Cerebellum (tissue), 4 donors: ENCODE measurements at places on chromosomes 2 and 18. TPM values are rescaled to one million over a fixed set of nuclear protein-coding genes. Genes with fewer than 3 reads are reported as not detected.

The TXNDC2 gene
- total RNA-seq: not detected

The WDR54 gene
- 18.3 TPM for total RNA-seq

The ZSWIM2 gene
- total RNA-seq: 0.18 TPM

GRCh38 chr18:60500960-60501359, 128.4 kb upstream of the MC4R start:
- DNase-seq: no peak

GRCh38 chr2:127719301-127720218, 18.3 kb downstream of the SFT2D3 start:
- no peak for DNase-seq

The NIF3L1 gene
- 34.1 TPM for total RNA-seq

The LIPG gene
- total RNA-seq: 10.0 TPM

DNA sequence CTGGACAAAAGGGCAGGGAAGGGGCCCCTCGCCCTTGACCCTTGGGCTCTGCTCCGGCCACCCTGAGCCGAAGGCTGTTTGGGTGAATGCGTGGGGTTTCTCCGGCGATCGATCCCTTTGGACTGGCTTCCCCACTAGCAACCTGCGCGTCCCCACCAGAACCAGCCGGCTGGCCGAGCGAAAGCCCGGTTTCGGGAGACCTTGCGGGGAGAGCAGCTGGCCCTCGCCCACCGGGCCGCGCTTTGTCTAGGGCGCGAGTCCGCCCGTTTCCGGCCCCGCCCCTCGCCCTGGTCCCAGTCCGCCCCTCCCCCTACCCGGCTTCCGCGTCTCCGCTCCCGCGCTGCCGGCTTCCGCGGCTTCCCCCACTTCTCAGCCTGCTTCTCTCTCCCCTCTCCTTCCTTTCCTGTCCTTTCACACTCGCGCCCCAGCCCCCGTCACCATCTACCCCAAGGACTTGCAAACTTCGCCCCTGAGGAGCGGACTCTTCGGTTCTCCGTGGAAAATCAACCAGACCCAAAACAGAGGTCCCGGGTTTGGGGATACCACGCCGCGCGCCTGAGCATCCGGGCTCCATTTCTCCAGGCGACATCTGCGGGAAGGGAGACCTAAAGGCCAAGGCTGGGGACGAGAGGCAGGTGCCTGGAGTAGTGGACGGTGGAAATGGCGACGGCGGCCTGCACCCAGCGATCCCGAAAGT, 48.0 kb upstream of the ATP6V1B1 start:
- DNase-seq: peak; percentile 59

The UCN gene
- total RNA-seq: 1.2 TPM

- no peak for DNase-seq
Observed at GRCh38 chr2:105876191-105876590, 131.5 kb downstream of the NCK2 start.

- DNase-seq: no peak
Observed at GRCh38 chr2:164453656-164454305, 167.5 kb downstream of the GRB14 start.

The EIF4E2 gene
- 48.5 TPM for total RNA-seq

DNA sequence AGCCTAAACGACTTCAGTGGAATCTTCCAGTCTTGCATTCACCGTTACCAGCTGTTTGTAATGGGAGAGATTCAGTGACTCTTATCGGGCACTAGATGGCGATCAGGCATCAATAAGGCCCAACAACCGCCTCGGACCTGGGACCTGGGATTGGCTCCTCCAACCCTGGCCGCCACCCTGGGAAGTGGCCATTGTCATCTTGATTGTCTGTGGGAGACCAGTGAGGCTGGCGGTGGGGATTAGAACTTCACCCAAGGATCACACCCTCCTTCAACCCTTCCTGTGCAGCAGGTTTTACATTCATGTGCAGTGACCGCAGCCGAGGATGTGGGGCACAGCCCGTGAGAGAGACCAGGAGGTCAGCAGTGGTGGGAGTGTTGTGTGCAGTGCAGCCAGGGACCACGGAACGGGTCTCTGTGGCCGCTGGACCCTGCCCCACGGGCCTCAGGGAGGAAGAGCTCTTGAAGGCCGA, 85.3 kb downstream of the SPP2 start:
- peak; percentile 79 for DNase-seq

- DNase-seq: no peak
Observed at GRCh38 chr18:76390452-76391035, 104.5 kb downstream of the ZNF516 start.

DNA sequence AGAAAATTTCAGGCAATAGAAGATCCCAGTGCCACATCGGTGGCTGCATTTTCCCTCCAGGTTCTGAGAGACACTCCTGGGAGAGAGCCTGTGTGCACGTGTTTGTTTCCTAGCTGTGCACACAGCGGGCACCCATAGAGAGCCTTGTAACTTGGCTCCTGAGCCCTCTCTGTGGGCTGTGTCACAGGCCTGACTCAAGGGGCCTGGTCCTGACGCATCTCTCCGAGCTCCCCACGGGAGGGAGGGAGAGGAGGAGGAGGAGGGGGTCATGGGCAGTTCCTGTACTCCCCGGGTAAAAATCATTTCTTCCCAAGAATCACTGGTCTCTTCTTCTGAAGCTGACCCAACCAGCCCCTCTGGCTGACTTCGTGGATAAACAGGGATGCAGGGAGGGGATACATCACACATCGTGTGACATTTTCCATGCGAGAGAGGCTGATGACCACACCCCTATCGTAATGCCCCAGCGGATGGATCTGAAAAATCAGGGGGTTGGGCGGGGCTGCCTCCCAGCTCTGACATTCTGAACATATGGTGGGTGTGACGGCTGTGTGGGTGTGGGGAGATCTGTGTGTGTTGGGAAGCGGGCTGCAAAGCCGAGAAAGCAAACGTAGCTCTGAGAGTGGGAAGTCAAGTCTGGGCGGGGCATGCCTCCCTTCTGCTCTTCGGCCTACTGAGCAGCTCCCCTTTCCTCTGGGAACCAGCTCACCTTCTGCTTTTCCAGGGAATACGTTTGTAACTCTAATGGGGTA, 308.3 kb upstream of the HS6ST1 start:
- DNase-seq: no peak

DNA sequence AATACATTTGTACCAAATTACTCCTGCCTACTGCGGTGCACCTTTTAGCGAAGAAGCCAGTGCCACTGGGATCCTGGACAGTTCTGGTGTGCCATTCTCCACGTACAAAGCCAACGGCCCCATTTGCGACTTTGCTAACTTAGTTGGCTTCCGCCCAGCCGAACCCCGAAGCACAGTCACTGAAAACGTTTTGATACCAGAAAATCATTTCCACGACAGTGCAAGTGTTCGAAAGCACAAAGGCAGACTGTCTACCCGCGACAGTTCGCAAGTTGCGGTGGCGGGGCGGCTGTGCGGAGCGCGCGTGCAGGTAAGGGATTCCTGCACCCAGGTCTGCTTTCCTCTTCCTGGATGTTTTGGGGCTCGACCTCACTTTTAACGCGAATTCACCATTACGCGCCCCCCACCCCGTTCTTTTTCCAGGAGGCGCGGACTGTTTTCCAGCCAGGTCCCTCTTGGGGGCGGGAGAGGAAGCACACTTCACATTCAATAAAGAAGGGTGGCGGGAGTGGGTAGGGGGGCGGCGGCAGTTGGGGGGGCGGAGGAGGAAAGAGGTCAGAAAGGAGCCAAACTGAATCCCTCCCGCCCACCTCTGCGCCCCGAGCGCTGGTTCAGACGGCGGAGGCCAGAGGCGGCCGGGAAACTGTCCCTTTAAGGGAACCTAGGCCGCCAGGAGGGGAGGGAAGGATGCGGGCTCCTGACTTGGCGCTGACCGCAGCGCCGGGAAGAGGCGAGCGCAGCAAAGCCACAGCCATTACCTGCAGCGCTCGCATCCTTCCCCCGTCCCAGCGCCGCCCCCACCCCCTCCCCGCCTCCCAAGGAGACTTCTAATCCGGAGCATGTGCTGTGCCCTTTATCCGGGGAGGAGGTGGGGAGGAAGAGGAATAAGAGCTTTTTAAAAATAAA, 107.4 kb upstream of the KCTD1 start:
- peak; percentile 85 for DNase-seq

DNA sequence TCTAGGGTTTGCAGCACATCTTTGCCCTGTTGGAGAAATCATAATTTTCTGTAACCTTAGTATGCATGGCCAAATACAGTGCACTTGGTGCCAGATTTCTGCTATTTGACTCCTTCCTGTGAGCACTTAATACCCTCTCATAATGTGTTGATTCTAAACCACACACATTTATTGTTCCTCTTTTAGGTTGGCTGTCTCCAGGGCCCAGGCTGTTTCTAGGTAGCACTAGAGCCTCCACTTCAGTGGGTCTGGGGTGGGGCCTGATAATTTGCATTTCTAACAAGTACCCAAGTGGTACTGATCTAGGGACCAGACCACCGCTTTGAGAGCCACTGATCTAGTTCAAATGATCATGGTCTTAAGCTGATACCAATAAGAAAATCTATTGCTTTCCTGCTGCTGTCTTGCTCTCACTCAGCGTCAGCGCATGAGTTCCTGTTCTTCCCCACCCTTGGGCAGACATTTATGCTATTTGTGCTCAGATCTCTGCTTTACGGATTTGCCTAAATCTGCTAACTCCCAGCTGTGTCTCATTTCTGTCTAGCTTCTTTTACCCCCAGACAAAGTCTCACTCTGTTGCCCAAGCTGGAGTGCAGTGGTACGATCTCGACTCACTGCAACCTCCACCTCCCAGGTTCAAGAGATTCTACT, 7.4 kb downstream of the PTRHD1 start:
- no peak for DNase-seq

GRCh38 chr2:223076573-223076972, 24.6 kb downstream of the KCNE4 start:
- DNase-seq: no peak

The GRHL1 gene
- 17.2 TPM for total RNA-seq

The EGR4 gene
- 0.09 TPM for total RNA-seq

DNA sequence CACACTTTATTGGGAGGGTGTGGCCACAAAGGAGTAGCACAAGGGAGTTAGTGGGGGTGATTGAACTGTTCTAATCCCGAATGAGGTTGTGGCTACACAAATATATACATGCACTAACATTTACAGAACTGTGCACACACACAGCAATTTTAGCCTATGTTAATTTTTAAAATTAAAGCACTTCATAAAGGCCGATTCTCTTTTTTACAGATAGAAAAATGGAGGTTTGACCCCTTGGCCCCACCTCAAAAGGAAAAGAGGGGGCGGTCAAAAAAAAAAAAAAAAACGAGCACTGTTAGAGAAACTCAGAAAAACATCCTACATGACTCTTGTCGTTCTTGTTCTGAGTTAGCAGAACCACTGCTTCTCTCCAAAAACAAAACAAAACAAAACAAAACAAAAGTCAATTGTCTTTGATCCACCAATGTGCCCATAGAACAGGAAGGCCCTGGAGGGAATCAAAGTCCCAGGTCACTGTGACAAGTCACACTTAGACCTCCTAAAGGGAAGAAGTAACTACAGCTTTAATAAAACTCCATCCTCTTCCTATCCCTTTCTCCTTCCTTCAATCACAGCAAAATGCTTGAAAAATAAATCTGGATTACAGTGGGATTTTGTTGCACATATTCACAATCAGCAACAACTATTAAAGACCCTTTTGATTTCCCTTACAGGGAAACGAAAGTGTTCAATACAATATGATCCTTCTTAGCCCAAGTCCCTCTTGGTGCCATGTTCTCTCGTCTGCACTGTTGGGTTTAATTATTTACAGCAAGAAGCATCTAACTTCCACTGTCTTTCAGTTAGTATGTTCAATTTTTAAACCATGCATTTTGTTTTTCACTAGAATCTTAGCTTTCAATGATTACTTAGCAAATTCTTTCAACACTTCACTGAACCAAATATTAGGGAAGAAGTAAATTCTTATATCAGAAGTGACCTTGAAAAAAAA, 16.6 kb downstream of the LRP2 start:
- no peak for DNase-seq

The CCDC74B gene
- 6.0 TPM for total RNA-seq

The GRP gene
- total RNA-seq: not detected

The PLEK gene
- total RNA-seq: 2.7 TPM

DNA sequence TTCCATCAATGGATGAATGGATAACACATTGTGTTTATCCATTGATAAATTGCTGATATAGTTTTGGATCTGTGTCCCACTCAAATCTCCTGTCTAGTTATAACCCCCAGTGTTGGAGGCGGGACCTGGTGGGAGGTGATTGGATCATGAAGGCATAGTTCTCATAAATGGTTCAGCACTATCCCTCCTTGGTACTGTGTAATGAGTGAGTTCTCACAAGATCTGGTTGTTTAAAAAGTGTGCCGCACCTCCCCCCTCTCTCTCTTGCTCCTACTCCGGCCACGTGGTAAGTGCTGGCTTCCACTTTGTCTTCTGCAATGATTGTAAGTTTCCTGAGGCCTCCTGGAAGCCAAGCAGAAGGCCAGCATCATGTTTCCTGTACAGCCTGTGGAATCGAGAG, 23.9 kb upstream of the SPATA3 start:
- no peak for DNase-seq

GRCh38 chr2:29347774-29348461, 232.7 kb downstream of the CLIP4 start:
- DNase-seq: peak; percentile 31

DNA sequence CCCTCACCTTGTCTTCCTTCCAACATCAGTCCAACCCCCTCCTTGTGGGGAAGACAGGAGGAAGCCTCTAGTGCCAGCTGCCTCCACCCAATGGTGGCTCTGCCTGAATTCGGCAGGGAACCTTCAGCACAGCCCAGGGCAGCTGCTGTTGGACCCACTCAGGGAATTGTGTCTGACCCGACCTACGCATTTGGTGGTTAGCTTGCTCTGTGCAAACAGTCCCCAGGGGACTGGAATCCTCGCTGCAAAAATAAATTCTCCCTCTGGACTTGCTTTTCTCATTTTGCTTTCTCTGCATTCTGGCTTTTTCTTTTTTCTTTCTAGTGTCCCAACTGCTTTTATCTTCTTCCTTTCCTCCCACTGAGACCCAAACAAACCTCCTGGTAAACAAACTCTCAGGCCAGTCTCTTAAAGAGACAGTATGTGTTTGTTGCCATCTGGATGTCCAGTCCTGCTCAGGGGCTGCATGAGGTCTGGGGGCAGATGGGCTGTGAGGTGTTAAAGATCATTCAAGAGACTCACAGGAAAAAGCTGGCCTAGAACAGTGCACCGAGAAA, 137.7 kb upstream of the HAAO start:
- no peak for DNase-seq

DNA sequence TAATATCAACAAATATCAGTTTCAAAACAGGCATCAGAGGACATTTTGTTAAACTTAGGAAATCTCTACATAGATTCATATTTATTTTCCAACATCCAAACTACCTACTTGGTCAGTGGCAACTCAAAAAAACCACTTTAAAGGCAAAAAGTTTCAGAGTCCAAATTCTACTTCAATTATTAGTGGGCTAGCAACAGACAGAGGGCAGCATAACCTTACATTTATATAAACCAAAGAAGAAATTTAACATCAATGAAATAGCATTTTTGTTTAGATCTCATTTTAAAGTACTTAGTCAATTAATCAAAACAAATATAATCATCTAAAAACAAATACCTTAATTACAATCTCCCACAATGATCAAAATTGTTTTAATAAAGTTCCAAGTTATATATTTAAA, 33.3 kb downstream of the RTTN start:
- DNase-seq: no peak

- DNase-seq: no peak
Observed at GRCh38 chr2:15627817-15628684, 36.4 kb downstream of the DDX1 start.
